ENCODE measurements at places on chromosomes 6 and 20.

DNA sequence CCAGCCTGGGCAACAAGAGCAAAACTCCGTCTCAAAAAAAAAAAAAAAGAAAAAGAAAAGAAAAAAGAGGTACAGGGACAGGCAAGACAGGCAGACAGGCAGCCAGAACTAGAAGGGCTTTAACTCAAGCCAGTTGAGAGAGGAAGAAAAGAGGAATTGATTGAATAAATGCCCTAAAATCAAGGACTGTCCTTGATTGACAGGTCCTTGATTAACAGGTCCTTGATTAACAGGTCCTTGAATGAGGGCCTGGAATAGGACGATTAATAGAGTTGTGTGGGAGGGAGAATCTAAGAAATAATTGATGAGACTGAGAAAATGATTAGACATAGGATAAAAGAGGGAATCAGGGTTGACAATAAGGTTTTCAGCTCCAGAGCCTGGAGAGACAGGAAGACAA lies 36.1 kb downstream of the ZC2HC1B start:
- no peak for DNase-seq

- DNase-seq = no peak
These were observed 121.2 kb downstream of the DST start for GRCh38 chr6:56521454-56521853.

DNA sequence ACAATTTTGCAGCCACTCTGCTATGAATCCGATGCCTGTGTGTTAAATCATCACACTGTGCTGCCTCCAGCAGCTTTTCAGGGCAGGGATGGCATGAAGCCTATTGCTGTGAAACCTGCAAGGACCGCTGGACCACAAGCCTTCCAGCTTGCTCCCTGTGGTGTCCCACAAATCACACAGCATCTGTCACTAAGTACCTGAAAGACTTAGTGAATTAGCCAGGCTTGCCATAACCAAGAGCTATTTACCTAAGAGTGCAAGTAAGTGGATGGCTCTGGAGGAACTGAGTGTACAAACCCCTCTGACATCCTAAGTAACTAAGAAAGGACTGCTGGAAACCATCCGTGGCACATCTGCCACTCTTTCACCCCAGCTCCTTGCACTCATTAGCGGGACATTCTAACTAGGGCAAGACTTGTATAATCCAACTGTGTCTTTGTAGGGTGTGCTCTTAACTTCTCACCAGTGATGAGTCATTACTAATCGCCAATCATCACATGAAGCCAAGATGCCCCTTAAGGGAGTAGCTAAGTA lies 34.7 kb downstream of the FOXQ1 start:
- DNase-seq = peak; percentile 16

DNA sequence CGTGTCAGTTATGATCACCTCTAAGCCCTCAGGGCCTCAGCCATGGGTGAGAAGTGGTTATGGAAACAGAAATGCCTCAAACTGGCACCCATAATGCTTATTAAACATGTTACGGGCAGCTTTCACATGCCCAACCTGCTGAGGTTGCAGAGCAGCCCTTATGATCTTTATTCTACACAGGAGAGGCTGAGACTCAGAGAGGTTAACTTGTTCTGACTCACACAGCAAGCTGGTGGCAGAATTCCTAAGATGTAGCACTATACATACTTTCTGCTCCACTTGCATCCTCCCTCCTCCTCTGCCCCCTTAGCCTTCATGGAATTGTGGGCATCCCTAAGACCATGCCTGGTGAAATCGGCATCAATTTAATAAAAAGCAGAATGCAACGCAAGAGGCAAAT lies 34.7 kb upstream of the IGF2R start:
- DNase-seq = no peak

DNA sequence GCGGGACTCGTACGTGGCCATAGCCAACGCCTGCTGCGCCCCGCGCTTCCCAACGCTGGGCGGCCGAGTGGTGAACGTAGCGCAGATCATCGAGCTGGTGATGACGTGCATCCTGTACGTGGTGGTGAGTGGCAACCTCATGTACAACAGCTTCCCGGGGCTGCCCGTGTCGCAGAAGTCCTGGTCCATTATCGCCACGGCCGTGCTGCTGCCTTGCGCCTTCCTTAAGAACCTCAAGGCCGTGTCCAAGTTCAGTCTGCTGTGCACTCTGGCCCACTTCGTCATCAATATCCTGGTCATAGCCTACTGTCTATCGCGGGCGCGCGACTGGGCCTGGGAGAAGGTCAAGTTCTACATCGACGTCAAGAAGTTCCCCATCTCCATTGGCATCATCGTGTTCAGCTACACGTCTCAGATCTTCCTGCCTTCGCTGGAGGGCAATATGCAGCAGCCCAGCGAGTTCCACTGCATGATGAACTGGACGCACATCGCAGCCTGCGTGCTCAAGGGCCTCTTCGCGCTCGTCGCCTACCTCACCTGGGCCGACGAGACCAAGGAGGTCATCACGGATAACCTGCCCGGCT lies 3.4 kb downstream of the SLC32A1 start:
- DNase-seq = no peak

DNA sequence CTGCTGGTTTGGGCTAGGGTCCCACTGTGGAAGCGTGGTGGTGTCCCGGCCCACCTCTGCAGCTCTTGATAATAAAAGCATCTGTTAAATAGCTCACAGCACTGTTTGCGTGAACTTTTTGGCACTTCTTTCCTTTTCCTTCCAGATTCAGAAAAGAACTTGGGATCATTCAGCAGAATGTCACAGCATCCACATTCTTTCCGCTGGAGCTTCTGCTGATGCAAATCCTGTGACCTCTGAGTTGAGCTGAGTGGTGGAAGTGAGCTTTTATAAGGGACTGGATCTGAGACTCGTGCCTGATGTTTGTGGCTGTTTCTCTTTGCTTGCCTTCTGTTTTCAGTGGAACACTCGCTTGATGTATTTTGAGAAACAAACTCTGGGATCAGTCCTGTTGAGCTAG lies 3.9 kb downstream of the OSBPL2 start:
- DNase-seq = no peak

- DNase-seq = no peak
These were observed 90.3 kb downstream of the FOXF2 start for GRCh38 chr6:1479601-1480221.

DNA sequence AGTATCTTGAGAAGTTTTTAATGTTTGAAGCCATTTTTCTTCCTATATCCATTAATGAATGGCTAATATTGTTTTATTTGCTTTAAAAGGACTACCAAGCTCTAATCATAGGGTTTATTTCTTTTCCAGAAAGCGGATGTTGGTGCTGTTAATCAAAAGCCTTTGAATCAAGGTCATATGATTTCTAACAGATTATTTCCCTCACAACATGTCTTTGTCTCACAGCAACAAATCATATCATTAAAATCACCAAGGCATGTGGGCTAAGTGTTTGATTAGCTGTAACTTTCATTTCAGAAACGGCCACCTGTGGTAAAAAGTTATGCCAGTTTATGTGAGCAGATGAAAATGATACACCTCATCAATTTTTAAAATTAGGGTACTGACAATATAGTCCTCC lies 21.7 kb downstream of the TRAF3IP2 start:
- no peak for DNase-seq

DNA sequence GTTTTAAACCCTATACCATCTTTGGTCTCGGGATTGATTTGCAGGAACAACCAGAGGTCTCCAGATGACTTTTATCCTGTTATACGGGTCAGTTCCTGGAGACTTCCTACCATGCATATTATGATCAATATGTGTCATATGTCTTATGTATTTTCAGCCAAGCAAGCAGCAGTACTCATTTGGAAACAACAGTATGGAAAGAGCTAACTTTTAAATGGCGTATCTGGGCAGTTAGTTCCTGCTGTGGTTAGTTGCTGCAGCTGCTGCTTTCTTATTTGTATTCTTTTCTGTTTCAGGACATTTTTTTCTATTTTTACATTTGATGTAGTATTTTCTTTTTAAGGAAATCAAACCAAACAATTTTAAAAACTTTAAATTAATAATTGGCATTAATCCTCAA lies 207.5 kb downstream of the MANEA start:
- DNase-seq = no peak

DNA sequence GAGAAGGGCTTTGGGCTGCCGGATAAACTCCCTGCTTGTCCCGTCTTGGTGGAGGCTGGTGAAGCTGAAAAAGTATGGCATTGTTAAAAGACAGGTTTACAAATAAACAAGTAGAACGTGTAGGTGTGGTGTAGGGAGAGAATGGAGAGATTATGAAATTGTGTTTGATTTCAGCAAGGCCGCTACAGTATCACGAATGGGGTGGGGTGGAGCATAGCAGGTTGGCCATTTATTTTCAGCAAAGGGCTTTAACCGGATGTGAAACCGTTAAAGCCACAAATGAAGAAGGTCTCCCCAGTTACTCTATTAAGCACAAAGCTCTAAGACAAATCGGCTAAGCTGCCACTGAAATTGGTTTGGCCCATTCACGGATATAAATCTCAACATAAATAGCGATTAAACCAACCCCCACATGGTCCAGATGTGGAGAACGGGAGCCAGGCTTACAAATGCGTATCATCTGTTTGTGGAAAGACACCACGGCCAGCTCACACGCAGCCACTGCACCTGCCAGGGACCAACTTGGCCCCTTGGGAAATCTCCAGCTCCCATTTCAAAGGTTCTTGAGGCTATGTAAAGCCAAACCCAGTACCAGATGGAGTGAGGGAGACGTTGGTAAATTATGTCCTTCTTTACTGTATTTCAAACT lies 94.0 kb downstream of the ZMYND8 start:
- DNase-seq = peak; percentile 39

- DNase-seq = no peak
These were observed 77.7 kb downstream of the CDYL start for GRCh38 chr6:4853782-4854511.

GRCh38 chr6:45690846-45691245 lies 313.1 kb upstream of the SUPT3H start:
- DNase-seq = no peak

- peak; percentile 48 for DNase-seq
These were observed 86.1 kb downstream of the FOXC1 start for GRCh38 chr6:1695546-1696462.

DNA sequence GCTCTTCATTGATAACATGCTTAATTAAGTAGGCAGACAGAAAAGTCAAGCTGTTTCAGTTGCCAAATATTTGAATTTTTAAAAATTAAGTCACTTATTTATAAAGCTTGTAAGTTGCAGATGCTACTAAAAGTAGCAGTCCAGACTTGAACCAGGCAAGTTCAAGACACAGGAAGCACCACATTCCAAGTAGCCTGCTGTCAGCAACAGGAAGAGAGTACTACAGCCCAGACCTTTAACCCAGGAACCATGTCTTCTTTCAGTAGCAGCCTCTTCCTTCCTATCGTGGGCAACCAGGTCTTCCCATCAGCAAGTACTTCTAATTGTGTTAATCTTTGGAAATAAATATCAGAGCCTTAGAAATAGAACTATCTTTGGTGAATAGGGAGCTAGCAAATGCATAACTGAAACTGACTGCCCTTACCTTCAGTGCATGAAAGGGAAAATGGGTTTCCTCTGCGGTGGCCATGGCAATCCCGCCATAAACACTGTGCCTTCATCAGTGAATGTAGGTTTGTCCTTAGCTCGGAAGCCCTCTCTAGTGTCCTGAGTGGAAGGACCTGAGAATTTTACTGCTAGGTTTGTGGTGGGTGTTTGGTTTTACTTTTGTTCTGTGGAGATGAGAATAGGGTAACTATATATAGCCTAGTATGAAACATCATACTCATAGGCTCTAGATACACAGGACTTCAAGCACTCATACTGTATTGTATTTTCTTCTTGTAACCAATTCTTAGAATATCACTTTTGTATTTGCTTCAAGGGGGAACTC lies 95.6 kb downstream of the SYCP2 start:
- DNase-seq = no peak

All from fibroblast of skin of abdomen (primary cell).